ENCODE measurements at places on chromosomes 16 and 17.
A peak's percentile ranks its signal among the peaks of the same experiment; 100 is the strongest.

DNA sequence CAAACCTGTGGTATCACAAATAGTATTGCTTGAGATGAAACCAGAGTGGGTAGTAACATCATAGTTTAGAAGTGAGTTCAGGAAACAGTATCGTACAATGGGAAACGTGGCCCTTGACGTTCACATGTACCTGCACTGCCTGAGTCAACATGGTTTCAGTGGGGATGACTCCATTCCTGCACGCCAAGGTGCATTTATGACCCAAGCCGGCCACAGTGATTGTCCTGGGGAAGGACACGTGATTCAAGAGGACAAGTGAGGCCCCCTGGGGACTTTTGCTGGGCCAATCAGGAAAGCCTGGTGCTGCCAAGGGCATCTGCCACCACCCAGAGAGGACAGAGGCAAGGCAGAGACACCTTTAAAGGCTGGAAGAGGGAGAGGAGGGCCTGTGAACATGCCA is 119.2 kb downstream of the AXIN2 start:
- DNase-seq: no peak

- DNase-seq: peak; percentile 52
These were observed 206.7 kb downstream of the RPTOR start for GRCh38 chr17:80751070-80751945.

DNA sequence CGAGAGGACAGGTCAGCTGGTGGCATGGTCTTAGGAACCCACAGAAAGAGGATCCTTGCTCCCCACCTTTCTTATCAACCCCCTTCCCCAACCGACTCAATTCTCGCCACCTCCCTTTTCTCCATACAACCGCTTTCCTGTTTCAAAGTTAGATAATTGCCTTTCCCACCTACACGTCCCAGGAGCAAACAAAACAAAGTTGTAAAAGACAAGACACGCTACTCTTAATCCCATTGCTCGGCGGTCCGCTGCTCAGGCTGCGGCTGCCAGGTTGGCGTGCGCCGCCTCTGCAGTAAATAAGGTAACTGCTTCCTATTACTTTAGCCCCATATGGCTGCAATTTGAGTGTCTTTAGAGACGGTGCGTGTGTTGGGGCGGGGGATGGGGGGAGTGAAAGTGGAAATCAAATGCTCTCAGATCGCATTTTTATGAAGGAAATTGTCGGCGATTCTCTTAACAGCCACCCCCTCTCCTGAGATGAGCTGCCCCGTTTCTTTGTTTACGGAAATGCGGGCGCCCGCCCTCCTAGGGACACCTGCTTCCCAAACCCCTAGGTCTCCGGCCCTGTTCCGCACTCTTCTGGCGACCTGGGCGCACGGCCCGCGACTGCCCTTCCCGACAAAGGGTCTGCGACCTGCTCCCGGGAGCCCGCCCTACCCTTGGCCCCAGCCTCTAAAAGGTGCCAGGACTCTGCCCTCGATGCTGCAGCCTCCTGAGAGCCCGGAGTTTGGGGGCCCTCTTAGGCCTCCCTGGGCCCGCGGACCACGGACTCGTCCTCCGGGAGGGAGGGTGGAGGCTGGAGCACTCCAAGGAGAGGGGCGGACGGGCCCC is 3.7 kb upstream of the CBX8 start:
- DNase-seq: no peak

DNA sequence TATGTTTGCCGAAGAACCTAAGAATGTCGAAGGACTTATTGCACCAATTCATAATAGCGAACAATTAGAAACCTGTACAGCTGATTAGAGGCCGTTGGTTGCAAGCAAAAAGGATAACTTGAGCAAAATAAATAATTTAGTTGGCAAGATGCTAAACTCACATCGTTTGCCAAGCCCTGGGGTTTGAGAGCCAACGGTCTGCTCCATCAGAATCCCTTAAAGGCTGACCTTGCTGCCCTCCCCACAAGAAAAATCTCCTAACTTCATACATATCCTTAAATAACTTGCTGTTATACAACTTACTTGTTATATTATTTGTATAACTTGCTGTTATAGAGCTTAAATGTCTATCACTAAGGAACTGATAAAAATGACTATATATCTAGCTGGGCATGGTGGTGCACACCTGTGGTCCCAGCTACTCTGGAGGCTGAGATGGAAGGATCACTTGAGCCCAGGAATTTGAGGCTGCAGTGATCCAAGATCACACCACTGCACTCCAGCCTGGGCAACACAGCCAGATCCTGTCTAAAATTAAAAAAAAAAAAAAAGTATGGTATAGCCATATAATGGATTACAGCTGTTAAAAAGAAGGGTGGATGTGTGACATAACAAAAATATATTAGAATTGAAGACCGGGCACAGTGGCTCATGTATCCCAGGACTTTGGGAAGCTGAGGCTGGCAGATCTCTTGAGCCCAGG is 1.9 kb upstream of the TRIM37 start:
- no peak for DNase-seq

GRCh38 chr16:71264299-71264698 is 24.9 kb downstream of the CMTR2 start:
- DNase-seq: no peak

- DNase-seq: no peak
These were observed 36.4 kb upstream of the CD300E start for GRCh38 chr17:74659889-74660288.

DNA sequence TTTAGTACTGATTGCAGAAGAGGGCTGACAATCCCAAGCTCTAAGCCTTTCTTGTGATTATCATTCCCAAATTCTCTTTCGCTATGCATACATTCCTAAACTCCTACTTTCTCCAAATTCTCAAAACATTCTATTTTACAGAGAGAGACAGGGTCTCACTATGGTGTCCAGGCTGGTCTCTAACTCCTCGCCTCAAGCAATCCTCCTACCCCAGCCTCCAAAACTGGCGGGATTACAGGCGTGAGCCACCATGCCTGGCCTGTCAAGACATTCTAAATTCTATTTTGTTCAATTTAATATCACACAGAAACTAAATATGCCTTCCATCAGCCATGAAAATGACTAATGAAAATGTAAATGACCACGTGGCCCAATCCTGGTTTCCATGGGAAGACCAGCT is 39.8 kb downstream of the ANKRD11 start:
- no peak for DNase-seq

- DNase-seq: no peak
These were observed 24.8 kb downstream of the MAP1LC3B start for GRCh38 chr16:87416826-87417527.

DNA sequence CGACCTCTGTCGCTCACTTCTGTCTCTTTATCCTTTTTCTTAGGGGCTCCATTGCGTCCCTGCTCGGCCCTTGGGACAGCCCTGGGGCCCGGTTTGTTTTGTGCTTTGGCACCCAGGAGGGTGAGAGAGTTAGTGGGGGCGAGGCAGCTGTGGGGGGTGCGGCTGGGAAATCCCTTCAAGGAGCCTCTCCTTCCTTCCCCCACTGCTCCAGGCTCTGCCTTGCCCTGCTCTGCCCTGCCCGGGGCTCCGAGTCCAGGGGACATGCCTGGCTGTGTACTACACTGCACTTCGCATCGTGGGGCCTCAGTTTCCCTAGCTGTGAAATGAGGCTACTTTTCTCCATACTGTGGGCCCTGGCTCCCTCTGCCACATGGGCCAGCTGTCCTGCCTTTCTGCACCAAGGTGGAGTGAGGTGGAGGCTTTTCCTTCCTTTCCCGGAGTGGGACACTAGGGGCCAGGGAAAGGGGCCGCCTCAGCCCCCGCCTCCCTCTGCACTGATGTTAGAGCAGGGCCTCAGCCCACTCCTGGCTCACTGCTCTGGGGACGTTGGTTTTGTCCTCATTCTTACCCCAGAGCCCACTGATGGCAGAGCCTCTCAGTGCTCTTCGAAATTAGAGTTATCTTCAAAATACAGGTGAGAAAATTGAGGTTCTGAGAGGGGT is 980 bp downstream of the LLGL1 start:
- DNase-seq: no peak

DNA sequence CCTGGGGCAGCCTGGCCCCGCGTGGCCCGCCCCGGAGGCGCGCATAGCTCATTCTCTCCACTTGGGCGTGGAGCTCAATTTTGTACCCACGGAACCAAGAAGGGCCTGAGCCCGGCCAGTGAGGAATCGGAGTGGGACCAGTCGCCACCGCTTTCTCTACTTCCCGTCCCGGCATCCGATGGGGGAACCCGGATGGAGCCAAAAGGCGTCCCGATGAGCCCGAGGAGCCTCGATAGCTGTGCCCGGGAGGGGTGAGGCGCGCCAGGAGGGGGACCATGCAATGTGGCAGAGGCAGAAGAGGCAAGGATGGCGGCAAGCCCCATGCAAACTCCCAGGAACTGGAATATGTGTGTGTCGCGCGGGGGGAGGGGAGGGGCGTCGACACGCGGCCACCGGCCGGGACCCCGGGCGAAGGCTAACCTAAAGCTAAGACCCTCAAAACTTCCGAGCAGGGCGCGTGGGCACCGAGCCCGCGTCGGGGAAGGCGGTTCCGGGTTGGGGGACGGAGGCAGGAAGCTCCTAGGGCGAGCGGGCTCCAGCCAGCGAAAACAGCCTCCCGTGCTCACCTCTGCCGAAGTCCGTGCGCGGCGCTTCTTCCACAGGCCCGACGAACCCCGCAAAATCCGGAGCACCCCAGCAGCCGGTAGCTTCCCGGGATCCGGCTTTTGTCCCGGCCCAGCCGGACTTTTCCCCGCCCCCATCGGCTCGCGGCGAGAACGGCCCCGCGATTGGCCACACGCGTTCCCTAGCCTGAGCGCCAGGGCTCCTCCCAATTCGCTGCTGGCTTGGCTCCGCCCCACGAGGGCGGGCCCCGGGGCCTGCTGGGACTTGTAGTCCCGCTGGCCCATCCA is at the start of gene ACLY:
Gene ACLY (minus strand): TSS at position 638 of the 851 bp plus-strand sequence. CDS start 5,078 bp downstream, outside the sequence.
- peak; percentile 95 for DNase-seq

DNA sequence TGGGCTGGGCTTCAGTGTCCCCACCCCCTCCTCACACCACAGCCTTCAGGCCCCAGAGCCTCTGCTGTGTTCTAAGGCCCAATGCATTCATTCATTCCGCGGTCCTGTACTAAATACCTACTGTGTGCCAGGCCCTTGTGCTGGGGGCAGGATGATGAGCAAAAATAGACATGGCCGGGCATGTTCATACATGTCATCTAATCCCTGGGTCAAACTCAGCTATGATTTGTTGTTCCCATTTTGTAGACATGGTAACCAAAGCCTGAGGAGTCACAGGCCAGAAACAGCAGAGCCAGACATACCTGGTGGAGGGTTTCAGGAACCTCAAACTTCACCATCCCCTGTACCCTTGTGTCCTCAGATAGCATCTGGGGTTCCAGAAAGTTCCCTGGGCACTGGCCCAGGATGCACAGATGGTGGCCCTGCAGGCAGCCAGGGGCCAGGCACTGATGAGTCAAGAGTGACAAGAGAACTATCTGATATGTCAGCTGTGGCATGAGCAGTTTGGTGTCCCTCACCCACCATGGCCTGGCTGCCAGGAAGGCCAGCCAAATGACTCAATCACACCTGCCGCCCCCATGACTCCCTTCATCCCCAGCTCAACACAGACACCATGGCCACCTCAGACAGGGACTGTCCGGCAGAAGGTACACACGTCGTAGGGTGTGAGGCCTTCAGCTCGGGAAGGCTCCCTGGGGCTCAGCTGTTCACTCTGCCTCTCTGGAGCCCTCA is 2.7 kb upstream of the RRAD start:
- no peak for DNase-seq

DNA sequence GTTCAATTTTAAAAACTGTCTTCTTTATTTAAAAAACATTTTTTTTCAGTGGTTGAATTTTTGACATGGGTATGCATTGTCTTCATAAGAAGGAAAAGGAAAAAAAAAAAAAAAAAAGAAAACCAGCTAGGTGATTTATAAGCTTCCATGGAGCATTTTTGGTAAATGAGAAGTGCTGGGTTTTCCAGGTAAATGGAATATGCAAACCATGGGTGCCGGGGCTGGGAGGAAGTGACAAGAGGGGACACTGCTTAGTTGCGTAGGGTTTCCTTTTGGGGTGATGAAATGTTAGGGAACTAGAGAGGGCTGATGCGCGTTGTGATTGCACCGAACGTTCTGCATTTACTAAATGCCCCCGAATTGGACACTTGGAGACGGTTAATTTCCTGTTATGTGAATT is 217.4 kb upstream of the FOXF1 start:
- DNase-seq: no peak

DNA sequence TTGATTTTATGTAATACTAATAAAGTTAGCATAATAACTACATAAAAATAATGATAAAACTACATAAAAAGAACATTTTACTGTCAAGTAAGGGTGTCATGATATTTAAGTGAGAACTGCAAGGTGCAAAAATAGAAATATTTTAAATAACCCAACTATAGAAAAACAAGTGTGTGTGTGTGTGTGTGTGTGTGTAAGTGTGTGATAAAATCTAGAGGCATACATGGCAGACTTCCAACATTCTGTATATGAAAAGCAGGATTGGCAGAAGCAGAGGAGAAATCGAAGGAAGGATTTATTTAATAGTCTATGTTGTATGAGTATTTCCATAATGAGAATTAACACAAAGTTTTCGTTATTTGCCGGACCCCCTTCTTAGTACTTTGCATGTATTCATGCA is 334.1 kb downstream of the KCNJ2 start:
- DNase-seq: no peak

- no peak for DNase-seq
These were observed 41.0 kb downstream of the RAI1 start for GRCh38 chr17:17722081-17722905.

DNA sequence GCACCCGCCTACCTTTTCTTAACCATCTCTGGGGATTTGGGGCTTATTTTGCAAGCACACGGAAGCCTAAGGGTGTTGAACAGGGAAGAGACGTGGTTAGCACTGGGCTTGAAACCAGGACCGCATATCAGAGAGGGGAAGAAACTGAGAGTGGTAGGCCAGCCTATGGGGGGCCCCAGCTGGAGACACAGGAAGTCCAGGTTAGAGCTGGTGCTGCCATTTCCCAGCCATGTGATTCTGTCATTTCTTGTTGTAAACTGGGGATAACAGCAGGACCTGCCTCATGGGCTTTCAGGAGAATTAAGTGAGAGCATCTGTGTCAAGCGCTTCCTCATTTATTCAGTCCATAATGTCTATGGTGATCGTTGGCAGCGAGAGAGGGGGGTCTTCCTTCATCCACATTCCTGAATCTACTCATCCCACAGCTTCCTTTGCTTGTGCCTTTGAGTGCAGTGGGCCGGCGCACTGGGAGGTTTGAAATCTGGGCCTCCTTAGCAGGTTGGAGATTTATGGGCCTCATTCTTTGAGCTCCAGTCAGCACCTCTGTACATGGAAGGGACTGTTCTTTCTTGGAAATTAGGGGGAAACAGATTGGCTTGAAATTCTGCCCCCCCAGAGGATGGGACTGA is 20.1 kb downstream of the NKD1 start:
- DNase-seq: no peak
